ENCODE measurements at places on chromosomes 6 and 20.

- DNase-seq: peak; percentile 14
Observed at GRCh38 chr20:47204008-47204849, 152.3 kb downstream of the ZMYND8 start.

- no peak for DNase-seq
Observed at GRCh38 chr6:87832025-87832825, 130.2 kb upstream of the AKIRIN2 start.

DNA sequence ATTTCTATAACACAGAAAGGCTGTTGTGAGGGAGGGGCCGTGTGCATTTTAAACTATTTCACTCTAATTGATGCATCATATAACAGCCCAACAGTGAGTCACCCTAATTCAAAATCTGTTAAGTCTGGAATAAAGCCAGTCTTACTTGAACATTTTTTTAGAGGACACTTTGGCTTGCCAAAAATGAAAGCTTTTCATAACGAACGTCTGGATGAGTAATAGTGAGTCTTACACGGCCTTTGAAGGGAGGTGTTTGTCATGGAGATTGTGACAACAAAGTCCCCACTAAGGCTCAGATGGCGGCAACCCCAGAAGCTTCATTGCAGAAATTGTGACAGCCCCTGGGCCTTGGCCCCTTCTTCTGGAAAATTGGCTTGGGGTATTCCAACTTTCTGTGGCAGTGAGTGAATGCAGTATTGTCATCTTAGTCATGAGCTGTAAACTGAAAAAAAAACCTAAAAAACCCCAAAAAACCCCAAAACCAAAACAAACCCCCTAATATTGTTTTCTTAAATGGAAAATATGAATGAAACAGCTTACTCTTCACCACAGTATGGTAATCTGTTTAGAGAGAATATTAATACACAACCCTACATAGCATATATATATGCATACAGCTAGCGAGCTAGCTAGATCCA lies 92.6 kb upstream of the CLDN20 start:
- DNase-seq: peak; percentile 68

DNA sequence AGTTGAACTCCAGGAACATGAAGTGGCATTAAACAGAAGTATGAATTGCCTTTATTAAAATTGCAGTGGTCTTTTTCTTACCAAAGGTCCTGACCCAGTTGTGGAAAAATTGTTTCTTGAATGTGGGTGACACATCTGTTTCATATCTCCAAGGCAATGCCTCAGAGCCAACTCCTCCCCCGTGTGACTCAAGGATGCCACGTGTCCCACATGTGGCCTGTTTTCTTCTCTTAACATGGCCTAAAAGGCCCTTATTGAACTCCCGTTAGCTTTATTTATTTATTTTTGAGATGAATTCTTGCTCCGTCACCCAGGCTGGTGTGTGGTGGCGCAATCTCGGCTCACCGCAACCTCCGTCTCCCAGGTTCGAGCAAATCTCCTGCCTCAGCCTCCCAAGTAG lies 128.4 kb upstream of the ESR1 start:
- DNase-seq: peak; percentile 20

GRCh38 chr6:167647737-167648470 lies 178.8 kb upstream of the AFDN start:
- no peak for DNase-seq
